ENCODE measurements at places on chromosomes 7 and 10.

DNA sequence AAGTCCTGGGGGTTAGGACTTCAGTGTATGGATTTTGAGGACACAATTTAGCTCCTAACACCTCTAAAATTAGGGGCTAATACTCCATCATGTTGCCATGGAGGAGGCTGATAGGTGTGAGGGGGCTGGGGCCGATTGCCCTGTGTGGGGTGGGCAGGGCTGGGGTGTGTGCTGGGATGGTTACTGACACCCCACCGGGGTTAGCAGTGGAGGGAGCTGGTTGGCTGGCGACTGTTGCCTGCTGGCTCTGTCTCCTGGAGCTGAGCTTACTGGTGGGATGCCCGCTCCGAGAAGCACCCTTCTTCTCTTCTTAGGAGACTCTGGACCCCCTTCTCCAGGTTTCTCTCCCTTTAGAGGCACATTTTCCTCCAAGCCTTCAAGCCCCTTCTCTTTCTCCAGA lies 22.2 kb upstream of the SH2D4B start:
- DNase-seq: no peak

DNA sequence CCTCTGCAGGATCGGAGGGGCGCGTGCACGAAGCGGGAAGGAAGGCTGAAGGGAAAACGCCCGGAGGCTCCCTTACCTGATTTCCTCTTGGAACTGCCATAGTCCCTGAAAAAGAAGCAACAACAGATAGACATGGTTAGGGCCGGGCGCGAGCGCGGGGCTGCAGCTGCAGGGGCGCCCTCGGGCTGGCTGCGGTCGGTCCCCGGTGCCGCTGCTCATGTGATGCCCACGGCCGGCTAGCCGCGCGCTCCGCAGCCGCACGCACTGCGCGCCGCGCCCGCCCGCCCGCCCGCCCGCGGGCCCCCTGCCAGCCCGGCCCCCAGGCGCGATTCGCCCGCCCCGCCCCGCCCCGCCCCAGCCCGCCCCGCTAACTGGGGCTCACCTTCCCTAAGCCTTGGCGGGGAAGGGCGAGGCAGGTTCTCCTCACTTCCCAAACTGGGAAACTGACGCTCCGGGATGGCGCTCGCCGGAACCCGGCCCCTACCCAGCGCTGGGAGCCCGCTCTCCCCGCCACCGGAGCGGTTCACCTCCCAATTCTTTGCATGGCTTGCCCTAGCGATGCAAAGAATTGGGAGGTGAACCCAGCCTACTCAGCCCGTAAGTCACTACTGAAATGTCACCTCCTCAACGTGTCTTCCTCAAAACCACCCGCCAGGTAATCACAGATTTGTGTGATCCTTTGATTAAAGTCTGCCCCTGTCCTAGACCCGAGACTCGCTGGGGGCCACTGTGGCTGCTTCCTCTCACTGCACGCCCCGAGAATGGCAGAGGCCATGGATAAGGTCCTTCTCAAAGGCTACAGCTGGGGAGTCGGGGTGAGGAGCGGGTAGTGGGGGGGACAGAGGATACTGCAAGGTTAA lies 162.2 kb downstream of the SH3PXD2A start:
- DNase-seq: no peak

- DNase-seq: no peak
These were observed 102.8 kb upstream of the MBL2 start for GRCh38 chr10:52875336-52875735.

GRCh38 chr10:92238054-92238585 lies 52.8 kb downstream of the CPEB3 start:
- no peak for DNase-seq

GRCh38 chr7:101618916-101619315 lies 10.2 kb downstream of the MYL10 start:
- no peak for DNase-seq

DNA sequence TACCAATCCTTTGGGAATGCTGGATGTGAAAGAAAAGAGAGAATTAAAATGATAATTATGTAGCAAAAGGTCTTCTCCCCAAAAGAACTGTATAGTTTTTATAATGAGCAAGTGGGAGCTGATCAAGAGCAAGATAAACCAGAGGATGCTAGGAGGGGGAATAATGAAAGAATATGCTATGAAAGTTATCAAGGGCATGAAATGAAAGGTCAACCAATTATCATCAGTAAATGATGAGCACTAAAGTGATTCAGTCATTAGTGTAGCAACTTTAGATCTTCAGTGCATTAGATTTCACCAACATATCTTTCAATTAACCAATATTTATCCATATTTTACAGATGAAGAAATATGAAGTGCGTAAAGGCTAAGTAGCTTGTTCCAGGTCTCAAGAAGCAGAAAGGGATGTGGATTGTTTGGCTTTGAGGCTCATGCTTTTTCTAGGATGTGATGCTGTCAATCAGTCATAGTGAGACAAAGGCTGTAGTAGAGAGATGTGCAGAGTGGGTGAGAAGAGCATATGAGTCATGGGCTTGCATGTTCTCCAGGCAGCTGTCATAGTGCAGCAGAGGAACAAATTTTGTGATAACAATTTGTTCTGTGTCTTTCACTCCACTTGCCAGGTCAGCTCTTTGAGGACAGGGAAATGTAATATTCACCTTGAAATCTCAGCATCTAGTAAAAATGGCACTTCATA lies 5.7 kb upstream of the OR2F2 start:
- DNase-seq: no peak

- DNase-seq: no peak
These were observed 2.9 kb upstream of the ADAM8 start for GRCh38 chr10:133279326-133280226.

DNA sequence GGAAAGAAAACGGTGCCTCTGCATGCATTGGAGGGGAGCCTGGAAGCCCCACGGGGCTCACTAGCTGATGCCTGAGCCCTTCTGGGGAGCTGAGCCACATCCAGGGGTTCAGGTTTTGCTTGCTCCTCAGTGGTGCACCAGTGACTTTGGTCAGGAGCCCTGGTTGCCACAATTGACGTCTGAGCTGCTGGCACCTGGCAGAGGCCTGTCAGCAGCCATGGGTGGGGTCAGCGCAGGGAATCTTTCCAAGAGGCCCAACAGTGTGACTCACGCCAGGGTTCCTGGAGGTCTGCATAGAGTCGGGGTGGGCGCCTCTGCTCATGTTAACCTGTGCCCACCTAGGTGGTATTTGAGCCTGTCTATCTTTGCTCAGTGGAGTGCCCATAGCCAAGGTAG lies 138.7 kb downstream of the NEURL1 start:
- no peak for DNase-seq

- DNase-seq: no peak
These were observed 951.1 kb downstream of the NRG3 start for GRCh38 chr10:82826132-82826531.

GRCh38 chr10:59098831-59099452 lies 77.5 kb upstream of the PHYHIPL start:
- no peak for DNase-seq

GRCh38 chr10:15796098-15796759 lies 64.1 kb downstream of the MINDY3 start:
- DNase-seq: no peak

- DNase-seq: no peak
These were observed 40.7 kb upstream of the BET1 start for GRCh38 chr7:94044806-94045205.

DNA sequence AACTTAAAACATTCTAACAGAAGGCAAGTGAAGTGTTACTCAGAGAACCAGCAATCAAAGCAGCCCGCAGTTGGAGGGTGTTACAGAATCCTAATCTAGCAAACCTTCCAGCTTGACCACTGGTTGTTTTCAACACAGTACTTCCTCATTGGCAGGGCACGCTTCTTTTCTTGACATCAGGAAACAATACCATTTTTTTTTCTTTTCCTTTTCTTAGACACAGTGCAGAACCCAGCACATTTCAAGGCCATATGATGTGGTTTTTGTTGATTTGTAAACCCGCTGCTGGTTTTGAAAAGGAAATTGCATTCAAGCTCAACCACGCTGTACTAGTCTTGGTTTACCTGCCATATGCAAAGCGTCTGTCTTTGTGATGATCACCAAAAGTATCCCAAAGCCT lies 33.4 kb downstream of the RHOBTB1 start:
- DNase-seq: peak; percentile 17

GRCh38 chr10:15879058-15879457 lies 18.8 kb upstream of the MINDY3 start:
- DNase-seq: peak; percentile 12

DNA sequence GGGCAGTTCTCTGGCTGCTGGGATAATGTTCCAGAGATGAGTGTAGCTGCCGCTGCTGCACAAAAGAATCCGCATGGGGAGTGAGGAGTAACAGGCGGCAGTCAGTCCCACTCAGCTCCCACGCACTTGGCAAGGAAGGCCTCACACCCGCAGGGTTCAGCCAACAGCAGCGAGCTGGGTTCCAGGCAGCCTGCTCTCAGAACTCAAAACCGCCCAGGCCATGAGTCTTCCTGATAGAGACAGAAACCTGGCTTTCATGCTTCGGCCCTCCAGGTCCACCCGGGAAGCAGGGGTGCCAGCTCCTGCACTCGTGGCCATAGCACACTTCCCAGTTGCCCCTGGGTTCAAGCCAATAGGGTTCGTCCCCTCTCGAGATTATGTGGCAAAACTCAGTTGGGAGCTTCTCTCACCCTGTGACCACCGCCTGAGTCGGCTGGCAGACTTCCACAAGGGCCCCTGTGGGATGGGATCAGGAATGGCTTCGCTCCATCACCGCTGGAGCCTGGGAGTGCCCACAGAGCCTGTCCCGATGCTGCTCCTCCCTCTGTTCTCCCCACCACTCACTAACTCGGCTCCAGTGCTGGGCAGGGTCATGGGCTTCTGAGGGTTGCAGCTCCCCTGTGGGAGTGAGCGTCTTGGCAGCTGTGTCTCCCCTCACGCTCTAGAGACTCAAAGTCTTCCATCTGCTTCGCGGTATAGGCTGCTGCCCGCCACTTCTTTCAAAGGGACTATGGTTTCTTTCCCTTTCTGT lies 20.6 kb downstream of the CLRN3 start:
- DNase-seq: no peak

DNA sequence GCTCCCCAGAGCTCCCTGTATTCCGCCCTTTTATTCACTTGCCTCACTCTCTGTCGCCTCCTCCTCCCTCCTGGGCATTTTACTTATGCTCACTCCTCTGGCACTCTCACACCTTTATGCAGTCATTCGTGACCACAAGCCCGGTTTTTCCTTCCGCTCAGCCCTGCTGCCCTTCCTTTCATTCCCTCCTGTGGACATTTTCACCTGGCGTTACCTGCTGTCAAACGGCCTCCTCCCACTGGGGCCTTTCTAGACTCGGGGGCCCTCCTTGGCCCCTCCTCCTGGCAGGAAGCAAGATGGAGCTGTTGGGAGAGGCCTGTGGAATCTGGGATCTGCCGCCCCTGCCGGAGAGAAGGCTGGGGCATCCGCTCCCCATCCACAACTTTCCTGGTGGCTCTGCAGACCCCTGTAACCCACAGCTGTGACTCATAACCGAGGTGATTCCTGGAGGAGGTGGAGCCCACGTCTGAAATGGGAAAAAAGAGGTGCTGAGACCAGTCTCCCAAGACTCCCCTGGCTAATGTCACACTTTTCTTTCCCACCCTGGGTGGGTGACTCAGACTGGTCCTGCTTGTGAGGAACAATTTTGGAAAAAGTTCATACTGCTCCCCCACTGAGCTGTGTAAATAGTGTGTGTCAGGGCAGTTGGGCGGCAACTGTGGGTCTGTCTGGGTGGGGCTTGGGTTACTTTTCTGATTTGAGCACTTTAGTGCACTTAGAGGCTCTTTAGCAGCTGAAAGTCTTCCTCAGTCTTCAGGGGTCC lies 1.2 kb downstream of the VCL start:
- no peak for DNase-seq

DNA sequence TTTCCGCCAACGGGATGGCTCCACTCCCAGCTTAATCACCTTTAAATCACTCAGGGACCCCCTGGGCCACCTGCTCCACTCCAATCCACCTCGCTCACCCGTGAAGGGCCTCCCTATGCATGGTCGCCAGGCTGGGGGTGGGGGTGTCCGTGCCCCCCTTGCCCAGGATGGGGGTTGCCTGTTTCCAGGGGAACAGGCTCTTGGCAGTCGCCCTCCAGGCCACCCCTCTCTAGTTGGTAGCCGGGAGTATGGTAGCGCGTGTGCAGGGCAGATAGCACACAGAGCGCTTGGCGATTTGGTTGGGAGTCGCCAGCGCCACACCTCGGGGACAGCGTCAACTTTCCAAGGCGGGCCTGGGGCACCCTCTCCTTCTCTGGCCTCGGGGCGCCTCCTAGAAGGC lies 134.9 kb upstream of the ZNF92 start:
- DNase-seq: no peak

- no peak for DNase-seq
These were observed 1005.8 kb downstream of the GATA3 start for GRCh38 chr10:9060314-9060713.

- no peak for DNase-seq
These were observed 50.3 kb upstream of the CABCOCO1 start for GRCh38 chr10:61612450-61612849.

DNA sequence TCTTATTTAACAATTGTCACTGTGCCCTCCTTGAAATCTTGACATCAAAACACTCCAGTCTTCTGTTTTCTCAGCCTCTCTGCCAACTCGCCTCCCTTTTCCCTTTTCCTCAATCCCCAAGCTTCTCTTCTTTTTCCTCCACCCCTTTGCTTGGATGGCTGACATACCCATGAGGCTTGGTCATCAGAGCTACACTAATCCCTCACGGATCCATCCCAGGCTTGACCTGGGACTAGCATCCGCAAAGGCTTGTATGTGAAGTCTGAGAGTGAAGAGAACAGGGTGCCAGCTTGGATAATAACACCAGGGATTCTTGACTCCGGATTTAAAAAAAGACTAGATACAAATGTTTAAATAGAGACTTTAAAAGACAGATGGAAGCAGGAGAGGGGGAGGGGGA lies 428.8 kb upstream of the C7orf33 start:
- no peak for DNase-seq

DNA sequence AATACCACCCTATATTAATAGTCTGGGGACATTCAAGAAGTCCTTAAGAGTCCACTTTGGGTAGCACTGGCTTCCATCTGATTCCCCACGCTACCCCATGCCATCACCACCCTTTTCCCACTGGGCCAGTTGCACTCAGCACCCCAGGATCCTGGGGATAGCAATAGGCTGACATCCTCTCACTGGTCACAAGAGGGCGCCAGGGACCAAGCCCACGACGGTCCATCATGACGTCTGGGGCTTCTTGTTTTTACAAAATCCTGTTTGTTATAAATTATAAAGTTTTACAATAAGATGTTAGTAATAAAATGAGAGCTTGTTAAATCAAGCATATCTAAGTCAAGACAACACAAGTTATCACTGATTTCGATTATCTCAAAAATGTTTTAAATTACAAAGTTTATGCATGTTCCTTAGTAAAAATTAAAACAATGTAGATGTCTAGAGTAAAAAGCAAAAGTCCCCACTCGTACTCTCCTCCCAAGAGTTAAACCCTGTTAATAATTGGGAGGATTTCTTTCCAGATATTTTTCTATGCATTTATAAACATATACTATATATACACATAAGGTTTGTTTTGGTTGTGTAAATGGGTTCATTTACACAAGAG lies 15.4 kb downstream of the GPNMB start:
- peak; percentile 64 for DNase-seq
